Stimulated activated CD8-positive, alpha-beta memory T cell treated with anti-CD3 and anti-CD28 coated beads, Interleukin-7, amount 100 ng/mL, for 1 hour (primary cell): ENCODE measurements at places on chromosomes 11 and 22.

- no peak for DNase-seq
These were observed 75.9 kb downstream of the CADM1 start for GRCh38 chr11:115428306-115428705.

DNA sequence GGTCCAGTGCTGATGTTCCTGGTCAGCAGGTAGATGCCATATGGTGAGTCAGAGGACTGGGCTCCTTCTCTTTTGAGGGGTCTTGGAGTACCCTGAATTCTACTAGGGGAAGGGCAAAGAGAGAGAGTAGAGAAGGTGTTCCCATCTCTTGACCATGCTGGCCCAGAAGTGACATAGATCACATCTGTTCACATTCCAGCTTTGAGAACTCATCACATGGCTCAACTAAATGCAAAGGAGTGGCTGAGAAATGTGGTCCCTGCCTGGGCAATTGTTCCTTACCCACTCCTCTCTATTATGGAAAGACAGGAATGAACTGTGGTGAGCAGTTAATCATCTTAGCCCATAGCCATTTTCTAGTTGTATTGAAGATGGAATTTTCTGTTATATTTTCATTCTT, 105.4 kb upstream of the TIMP3 start:
- no peak for DNase-seq

DNA sequence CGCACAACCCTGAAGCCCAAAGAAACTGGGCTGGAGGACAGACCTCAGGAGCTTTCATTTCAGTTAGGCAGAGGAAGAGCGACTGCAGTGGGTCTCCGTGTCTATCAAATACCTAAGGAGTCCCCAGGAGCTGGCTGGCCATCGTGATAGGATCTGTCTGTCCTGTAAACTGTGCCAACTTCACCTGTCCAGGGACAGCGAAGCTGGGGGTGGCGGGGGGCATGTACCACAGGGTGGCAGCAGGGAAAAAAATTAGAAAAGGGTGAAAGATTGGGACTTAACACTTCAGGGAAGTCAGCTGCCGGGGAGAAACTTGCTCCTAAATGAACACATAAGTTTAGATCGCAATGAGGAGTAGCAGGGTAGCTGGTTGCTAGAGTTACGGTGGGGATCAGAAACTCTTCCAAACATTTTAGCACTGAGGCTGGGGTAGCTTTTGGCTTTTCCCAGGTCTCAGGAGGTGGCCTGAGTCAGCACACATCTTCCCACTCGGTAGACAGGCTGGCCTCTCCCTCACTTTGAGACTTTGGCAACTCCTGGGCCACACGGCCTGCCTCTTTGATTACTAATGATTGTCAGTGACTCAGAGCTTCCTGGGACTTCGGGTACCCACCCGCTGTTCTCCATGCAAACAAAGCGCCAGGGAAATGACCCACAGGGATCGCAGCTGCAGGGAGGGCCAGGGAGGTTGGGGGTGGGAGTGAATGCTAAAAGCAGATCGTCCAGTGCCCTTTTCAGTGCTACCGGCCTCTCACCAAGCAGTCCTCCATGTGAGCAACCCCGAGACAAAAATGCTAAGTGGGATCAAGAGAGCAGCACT, 2.9 kb upstream of the MTFP1 start:
- DNase-seq, result no peak

DNA sequence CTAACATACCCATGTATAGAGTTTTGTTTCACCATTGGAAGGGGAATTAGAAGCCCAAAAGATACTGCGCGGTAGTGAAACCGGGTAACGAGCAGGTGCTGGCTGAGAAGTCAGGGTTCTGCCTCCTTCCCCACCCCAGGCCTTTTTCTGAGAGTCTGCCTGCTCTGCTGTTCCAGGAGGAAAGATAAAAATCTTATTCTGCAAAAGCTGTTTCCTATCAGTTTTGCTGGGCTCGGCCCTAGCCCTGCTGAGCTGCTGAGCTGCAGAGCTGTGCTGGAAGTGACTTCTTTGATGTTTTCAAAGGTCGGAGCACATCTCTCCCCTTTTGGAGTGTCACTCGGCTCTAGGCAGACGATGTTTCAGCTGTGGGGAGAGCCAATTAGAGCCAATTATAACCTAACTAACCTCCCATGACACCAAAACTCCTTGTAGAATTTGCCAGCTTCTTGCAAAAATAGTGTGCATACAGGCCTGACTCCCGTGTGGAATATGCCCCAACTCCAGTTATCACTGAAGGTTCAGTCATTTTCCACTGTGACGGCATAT, 59.4 kb downstream of the SPATA19 start:
- no peak for DNase-seq

DNA sequence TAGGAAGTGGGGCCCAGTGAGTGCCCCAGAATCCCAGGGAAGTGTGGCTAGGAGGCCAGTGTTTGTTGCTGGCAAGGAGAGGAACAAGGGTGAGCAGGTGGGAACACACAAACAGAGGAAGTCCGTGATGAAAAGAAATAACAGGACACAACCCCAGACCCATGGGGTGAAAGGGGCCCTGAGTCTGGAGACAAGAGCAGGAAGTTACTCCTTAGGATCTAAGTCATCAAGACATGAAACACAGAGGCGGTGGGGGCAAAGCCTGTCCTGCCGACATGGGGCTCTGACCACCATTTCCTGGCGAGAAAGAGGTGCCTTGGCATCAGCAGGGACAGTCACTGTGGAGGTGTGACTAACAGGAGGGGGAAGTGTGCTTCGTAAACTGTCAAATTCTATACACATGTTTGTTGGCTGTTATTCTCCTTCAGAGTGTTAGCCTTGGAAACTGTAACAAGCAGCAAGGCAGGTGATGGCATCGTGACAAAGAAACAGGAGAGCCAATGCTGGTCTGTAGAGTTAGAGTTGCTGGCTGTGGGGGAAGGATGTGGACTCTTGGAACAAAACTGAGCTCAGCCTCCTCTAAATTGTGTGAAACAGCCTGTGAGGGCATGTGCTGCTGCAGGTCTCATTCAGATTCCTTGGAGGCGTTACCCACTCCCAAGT, 21.7 kb downstream of the CHST1 start:
- DNase-seq, result no peak

DNA sequence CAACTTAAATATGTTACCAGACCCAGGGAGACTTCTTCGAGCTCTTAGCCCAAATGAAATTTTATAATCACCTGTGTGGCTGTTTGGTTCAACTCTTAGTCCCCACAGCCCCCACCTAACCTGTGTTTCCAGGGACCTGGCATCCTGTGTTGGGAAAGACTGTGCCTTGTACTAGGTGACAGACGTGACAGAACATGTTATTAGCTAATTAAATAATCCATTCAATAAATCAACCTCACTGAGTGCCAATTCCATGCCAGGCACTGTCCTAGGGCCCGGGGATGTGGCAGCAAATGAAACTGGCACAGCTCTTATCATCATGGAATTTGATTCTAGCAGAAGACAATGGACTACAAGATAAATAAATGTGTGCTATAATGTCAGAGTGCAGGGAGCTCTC, 431.9 kb downstream of the MIAT start:
- DNase-seq, result no peak

GRCh38 chr22:47474464-47474863, 712.0 kb downstream of the TBC1D22A start:
- no peak for DNase-seq

GRCh38 chr22:45918459-45919370, 58.2 kb downstream of the WNT7B start:
- DNase-seq, result no peak

GRCh38 chr11:197741-198235, 4.9 kb downstream of the SCGB1C1 start:
- no peak for DNase-seq

DNA sequence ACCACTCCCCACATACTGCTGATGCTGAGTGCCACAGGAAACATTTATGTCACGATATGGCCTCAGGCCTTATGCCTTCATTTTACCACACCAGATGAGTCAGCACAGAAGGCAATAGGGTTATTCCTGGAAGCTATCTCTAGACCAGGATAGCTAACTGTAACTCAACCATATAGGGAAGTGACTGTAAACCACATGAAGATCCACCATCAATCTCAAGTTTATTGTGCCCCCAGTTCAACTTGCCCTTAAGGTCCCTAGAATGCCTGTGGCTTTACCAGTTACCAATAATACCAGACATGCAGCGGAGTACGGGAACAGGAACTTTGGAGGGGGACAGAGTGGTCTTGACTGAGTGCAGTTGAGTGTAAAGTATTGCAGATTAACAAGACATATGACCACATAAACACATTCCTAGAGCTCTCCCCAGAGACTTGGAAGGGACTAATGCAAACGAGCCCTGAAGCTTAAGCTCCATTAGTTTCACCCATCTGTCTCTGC, 180.9 kb downstream of the KIF18A start:
- no peak for DNase-seq

DNA sequence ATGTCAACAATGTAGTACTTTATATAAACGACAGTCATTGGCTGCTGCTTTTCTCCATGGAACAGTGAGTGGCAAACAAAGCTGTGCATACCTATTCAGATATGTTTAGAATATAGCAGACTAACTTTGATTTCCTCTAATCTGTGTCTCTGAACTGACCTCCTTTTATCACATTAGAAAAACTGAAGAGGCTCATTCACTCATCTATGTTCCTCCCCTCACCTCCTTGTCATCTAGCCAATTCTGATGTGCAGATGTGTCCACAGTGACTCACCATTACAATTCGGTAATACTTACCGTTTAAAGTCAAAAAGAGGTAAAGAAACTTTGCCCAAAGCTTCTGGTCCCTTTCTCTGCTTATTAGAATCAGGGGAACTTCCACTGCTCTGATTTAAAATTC, 51.5 kb upstream of the RPS13 start:
- DNase-seq, result no peak

DNA sequence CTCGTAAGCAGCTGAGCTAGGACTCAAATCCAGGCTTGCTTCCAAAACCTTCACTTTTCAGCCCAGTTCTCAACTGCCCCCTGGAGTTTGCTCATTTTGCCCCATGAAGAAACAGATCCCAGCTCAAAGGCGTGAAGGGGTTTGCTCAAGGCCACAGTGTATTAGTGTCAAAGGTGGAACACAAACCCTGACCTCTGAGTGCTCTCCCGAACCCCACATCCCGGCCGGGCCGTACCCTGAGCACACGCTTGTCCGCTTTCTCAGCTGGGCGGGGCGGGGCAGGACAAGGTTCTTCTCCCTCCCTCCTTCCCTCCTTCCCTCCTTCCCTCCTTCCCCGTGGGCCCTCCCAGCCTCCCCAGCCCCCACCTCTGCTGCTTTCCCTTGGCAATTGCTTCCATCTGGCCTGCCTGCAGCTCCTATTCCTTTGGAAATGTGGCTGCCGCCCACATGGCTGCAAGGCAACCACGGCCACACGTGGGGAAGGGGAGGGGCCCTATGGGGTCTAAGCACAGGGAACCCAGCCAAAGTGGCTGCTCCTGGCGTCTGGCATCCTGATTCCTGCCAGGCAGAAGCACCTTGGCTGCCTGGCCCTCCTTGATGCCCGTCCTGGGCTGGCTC, 4.1 kb downstream of the ST3GAL4 start:
- no peak for DNase-seq

DNA sequence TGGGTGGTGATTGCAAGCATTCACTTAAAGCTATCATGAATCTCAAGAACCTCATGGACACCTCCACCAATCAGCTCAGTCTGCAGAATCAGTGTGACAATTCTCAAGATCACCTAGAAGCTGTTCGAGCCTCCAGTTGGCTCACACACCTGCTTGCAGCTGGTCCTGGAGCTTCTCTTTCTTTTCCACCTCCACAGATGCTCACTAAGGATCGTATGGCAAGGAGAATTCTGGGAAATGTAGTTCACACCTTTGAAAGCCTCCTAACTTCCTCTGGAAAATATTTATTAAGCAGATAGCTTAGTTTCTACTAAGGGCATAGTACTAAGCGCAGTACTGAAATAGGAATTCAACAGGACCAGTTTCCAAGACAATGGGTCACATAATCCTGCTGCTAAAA, 26.2 kb downstream of the FSHB start:
- no peak for DNase-seq

DNA sequence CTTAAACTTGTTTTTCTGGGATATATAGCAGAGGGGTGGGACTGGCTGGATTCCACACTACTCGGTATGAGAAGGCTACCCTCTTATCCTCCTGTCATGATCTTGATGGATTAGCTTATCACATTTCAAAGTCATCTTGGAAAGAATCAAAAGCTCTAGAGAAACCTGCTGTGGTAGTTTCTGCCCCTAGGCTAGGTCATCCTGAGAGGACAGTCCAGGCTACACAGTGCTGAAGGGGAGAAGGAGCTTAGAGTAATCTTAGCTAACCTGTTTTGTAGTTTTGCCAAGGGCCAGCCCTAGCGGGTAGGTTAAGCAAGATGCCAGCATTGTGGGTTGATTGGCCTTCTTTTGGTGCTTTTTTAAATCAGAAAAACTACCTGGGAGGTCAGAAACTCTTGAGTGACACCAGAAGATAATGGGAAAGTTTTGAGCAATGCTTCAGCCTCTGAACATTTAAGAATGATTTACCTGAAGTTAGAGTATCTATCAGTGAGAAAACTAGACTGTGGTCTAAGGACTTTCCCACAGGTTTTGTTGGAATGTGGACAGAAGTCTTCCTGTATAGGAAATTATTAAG, 21.3 kb downstream of the PIWIL4 start:
- DNase-seq, result no peak

GRCh38 chr11:100963375-100963774, 166.2 kb downstream of the PGR start:
- no peak for DNase-seq

- DNase-seq, result no peak
These were observed 38.3 kb downstream of the PIK3IP1 start for GRCh38 chr22:31253949-31254348.

- no peak for DNase-seq
These were observed 47.4 kb upstream of the FGF3 start for GRCh38 chr11:69866648-69867047.

- no peak for DNase-seq
These were observed 453.9 kb downstream of the BRD1 start for GRCh38 chr22:49373801-49374226.

DNA sequence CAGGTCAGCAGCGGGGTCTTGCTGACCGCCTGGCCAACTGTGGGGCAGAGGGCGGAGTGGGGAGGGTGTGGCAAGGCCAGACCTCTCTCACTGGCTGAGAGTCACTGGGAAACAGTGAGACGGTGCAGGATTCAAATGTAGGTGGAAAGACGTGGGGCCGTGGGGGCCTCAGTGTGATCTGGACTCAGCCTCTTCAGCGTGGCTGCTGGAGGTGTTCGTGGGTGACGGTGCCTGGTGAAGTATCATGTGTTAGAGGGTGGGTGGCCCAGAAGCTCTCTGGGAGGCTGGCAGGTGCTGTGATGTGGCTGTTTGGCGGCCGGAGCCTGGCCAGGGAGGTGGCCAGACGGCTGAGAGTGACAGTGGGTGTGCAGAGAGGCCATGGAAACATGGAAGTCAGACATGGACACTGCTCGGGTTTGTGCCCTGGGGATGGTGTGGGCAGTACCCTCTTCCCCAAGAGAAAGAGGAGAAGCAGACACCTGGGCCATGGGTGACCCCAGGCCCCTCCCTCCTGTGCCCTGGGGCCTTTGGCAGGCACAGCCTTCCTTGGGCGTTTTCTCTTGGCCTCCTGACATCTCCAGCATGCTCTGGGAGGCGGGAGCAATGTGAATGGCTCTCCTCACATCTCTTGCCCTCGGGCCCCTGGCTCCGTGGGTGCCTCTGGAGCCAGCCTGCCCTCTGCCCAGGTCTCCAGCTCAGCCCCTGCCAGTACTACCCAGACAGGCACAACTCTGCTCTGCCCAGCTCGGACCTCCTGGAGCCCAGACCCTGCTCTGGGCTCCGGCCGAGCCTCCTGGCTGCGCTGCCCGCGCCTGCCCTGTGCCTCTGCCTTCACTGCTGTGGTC, 10.1 kb upstream of the ACR start:
- DNase-seq, result no peak
